ENCODE measurements at places on chromosomes 3 and 15.

GRCh38 chr15:77143616-77144015, 72.7 kb upstream of the TSPAN3 start:
- DNase-seq = no peak

DNA sequence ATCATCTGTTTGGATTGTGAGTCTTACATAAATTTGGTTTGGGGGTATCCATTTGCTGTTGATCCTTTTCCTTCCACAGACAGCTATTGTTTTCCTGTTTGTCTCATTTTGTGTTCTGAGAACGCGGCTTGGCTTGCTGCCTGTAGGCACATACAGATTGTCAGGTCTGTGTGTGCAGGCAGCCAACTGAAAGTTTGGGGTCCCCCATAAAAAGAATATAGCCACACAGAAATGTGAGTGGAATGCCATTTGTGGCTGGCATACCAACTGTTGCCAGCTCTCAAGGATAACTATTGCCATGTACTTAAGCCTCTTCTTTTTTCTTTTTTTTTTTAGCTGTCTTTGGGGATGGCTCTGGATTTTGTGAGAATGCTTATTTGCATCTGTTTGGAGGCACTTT, 1308.0 kb downstream of the ROBO1 start:
- no peak for DNase-seq

DNA sequence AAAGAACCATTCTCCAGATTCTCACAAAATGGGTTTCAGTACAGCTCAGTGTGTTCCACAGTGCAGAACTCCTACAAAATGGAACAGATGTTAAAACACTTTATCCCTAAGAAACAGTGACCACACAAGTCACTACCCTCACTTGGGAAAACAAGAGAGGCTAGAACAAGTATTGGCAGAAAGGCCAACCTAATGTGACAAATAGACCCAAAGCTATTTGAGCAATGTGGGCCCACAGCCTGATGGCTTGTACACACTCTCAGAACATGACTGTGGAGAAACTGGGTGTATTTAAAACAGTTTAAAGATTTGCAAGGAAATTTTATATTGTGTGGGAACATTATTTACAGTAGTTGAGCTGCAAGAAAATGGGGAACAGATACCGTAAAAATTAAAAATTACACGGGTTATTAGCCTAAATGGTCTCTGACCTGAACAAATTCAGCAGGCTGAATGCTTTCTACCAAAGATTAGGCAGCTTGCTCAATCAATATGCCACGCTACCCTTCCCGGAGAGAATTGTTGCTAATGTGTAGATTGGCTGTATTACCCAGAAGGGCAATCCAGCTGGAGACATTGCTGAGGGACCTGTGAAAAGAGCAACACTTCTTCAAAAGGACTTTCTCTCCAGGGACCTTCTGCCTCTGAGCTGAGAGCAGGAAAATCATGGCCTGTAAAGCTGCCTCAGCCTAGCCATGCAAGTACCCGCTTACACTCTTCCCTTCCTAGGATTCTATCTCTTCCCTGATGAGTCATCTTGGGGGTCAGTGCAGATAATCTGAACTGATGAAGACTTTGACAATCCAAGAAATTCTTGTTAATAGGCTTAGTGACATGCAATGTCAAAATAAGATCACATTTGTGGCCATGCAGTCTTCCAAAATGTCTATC, 97.1 kb downstream of the STRIT1 start:
- no peak for DNase-seq

GRCh38 chr3:159672728-159673688, 315.6 kb upstream of the IL12A start:
- DNase-seq = no peak

- no peak for DNase-seq
These were observed 66.3 kb downstream of the ZNF445 start for GRCh38 chr3:44411031-44411645.

- DNase-seq = no peak
These were observed 91.6 kb upstream of the FAM98B start for GRCh38 chr15:38362355-38362754.
